T-helper 2 cell (primary cell): ENCODE measurements at places on chromosomes 6 and 20.
A peak's percentile ranks its signal among the peaks of the same experiment; 100 is the strongest.

- no peak for DNase-seq
Measured at GRCh38 chr20:32977281-32978008, 26.8 kb downstream of the SUN5 start.

DNA sequence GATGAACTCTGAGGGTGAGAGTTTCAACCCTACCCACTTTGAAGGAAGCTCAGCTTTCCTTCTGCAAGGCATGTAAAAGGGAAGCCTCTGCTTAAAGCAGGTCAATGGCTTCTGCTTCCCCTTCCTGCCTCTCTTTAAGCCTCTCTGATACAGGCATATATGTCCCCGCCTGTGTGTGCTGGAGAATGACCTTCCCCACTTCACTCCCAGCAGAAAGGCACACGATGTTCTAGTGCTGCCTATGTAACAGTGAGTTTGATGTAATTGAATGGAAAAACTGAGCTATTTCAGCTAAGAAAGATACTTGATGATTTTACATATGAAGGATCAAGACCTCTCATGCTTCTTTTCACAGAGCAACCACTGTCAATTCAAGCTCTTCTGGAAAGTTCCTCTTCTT lies 632.2 kb downstream of the HACE1 start:
- no peak for DNase-seq

GRCh38 chr6:33630014-33630413 lies 8.9 kb downstream of the ITPR3 start:
- no peak for DNase-seq

DNA sequence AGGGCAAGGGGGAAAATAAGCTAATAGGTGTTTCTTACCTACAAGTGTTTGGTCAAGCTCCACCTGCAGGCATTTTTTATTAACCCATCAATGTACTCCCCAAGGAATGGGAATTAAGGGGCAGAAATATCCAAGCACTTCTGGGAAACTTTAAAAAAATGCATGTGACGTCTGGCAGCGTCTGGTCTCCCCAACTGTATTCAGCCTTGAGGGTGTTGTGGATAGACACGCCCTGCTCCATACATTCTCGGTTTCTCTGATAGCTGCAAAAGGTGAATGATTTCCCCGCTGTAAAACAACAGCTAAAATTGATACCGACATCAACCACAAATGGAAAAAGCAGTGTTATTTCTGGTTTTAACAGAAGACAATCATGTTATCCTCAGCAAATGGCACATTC lies 2.5 kb upstream of the FOXQ1 start:
- no peak for DNase-seq

DNA sequence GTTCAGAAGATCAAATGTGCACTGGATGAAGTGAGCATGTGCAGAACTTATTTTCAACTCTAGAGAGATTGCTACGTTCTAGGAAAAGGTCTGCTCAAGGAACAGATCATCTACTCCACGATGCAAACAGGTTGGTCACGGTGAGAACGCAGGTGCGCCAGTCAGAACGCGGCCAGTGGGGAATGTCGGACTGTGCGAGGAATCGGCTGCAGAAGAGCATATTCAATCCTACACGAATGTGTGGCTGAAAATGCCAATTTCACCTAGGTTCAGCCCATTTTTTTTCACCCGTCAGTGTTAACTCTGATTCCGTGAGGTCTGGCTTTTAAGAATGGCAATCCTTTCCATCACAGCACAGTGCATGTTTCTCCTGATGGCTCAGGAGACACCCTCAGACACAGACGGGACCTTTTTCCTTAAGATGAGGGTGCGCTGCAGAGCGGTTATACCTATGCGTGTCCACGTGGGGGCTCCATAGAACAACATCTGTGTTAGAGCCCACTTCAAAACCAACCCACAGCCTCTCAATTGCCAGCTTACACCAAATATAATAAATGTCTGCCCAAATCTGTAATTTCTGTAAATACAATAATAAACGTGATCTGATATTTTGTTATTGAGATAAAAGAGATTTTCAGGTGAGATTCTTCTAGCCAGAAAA lies 250.4 kb downstream of the FOXA2 start:
- DNase-seq: no peak

DNA sequence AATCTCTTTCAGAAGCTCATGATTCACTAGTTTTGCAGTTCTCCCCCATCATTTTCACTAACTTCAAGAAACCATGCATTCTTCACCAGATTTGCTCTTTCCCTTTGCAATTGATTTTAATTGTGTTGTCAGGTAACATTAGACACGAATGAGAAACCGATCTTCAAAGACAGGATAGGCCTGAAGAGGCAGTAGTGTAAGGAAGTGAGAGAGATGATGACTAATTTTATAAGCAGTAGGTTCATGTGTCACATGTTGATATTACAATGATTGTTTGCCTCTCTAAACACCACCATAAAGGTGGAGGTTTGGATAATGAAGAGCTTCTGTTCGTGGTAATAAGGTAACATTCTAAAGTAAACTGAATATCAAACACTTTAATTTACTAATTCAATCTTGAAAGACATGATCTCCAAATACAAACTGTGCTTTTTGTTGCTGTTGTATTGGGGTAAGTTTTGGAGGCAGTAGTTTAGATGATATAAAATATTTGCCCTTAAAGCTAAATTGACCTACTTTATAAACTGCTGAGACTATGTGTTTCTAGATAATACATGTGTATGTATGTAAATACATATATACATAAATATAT lies 207.2 kb downstream of the PHACTR1 start:
- DNase-seq: no peak

DNA sequence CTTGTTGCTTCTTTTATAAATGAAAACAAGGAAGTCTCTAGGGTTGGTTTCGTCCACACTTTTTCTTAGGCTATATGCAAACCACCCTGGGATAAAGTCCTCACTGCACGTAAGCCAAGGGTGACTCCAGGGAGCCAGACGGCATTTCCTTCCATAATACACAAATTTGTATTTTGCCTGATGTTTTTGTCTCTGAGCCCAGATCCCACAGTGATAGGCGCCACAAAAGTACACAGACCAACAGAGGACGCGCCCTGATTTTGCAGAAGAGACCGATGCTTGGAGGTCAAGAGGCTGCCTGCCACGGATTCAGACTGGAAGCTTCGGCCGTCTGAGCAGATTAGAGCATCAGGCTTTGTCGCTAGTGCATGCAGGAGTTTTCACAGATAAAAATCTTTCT lies 22.8 kb downstream of the FOXQ1 start:
- DNase-seq: no peak

DNA sequence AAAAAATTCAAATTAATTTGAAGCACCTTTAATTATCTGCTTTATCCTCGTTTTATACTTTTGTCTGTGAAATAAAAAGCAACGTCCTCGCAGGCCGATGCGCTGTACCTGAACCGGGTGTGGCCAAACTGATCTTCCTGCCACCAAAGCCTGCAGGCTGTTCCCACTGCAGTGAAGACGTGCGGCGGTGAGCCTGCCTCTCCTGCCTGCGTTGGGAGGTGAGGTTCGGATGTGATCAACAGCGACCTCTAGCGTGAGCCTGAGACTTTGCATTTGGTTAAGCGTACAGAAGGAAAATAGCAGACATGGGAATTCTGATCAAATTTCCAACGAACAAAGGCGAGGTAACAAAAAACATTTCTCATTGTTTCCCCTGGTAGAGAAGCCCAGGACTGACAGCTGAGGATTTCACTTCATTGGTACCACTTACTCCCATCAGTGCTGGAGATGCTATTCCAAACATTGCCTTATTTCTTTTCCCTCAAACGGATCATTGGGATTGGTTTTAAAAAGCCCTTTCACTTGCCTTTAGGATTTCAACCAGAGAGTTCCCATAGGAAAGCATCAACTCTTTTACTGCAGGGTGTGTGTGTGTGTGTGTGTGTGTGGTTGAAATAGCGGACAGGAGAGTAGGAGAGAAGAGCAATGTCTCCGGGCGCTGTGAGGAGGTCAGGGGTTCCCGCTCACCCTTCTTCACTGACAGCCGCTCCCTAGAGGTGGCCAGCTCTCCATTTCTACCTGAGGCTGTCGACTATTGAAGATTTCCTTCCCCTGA lies 56.6 kb upstream of the CCN6 start:
- DNase-seq: peak; percentile 63

DNA sequence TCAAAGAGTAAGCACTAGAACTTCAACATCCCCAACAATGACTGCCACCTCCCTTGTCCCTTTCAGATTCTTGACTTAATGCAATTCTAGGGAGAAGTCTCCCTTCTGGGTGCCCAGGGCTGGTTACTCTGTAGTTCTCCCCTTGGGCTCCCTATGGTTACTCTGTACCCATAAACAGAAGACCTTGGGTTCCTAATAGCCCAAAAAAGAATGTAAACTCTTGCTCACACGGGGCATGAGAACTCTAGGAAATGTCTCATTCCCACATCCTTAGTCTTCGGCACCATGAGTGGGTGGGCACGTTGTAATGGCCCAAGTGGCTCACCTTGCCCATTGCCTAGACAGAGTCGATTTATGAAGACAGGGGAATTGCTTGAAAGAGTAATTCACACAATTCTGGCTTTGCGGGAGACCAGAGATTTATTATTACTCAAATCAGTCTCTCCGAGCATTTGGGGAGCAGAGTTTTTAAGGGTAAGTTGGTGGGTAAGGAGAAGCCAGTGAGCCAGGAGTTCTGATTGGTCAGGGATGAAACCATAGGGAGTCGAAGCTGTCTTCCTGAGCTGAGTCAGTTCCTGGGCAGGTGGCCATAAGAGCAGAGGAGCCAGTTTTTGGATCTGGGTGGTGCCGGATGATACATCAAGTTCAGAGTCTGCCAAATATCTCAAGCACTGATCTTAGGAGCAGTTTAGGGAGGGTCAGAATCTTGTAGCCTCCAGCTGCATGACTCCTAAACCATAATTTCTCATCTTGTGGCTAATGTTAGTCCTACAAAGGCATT lies 61.2 kb upstream of the SIRPG start:
- DNase-seq: no peak

DNA sequence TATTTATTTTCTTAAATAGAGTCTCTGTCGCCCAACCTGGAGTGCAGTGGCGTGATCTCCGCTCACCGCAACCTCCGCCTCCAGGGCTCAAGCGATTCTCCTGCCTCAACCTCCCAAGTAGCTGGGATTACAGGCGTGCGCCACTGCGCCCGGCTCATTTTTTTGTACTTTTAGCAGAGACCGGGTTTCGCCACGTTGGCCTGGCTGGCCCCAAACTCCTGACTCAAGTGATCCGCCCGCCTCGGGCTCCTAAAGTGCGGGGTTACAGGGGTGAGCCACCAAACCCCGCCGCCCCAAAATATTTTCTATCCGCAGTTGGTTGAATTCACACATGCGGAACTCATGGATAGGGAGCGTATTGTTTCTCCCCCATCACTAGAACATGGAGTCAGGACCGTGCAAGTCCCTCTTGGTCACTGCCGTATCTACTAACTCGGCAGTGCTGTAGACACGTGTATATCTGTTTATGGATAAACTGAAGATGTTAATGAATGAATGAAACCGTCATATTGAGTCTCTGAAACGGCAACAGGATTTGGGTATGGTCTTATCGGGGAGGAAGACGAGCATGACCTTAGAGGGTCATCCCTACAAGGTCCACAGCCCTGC lies 904 bp downstream of the MKKS start:
- DNase-seq: no peak

- no peak for DNase-seq
Measured at GRCh38 chr20:16744178-16744807, 3.9 kb upstream of the OTOR start.

- peak; percentile 11 for DNase-seq
Measured at GRCh38 chr6:150600301-150601017, 774 bp downstream of the PLEKHG1 start.
